ENCODE measurements at places on chromosomes 12 and 14. TPM values are rescaled to one million over a fixed set of nuclear protein-coding genes. Genes with fewer than 3 reads are reported as not detected.

TDG gene
- 17.6 TPM for total RNA-seq

DBX2 gene
- not detected for total RNA-seq

ATXN2 gene
- total RNA-seq: 32.1 TPM

A2M gene
- 74.4 TPM for total RNA-seq

GRCh38 chr14:69886453-69887242 lies 7.4 kb downstream of the SMOC1 start:
- no peak for DNase-seq

GRCh38 chr12:121711361-121712189 lies 977 bp upstream of the TMEM120B start:
- DNase-seq: no peak

GRCh38 chr12:15116086-15116485 lies 105.1 kb downstream of the RERG start:
- DNase-seq: no peak

DNA sequence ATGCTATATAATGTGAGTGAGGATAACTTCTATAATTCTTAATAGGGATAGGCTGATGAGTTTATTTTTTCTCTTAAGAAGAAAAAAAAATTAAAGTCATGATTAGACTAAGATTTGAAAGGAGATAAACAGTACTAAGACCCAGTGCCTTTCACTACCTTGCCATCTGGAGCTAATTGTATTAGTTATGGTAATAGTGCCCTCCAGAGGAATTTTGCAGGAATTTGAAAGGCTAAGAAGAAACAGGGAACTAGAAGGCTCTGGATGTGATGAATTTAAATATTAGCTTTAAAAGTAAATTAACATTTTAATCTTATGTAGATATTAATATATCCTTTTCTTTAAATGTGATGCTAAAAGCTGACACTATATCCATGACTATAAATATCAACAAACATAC lies 36.6 kb upstream of the PIK3C2G start:
- no peak for DNase-seq

DNA sequence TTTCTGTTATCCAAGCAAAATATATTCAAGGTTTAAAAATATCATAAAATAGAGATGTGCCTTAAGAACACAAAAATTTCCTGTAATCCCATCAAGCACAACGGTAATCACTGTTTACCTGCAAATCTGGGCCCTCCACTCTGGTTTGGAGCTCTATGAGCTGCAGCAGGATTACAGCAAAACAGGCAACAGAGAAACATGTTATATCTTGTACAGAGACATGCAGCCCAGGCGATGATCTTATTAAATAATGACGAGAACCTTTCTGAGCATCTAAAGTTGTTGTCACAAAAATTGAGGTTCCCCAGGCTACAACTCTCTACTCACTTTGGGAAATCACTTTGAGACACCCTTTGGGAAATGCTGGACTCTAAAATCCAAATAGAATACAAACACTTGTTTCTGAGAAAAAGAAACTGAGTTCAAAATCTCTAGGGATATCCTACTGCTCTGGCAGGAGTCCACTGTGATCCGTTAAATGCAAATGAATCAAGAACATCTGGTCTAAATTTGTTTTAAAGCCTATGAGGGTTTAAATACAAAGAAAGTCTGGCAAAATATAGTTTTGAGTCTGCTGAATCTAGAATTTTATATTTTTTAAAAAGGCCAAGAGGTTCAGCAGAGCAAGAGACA lies 36.3 kb downstream of the STON2 start:
- no peak for DNase-seq

GRCh38 chr14:53055003-53055402 lies 98.1 kb downstream of the DDHD1 start:
- peak; percentile 47 for DNase-seq

All from glomerular endothelial cell (primary cell).